ENCODE measurements at places on chromosomes 7 and 10.

GRCh38 chr10:1369197-1369596 is 313.0 kb downstream of the WDR37 start:
- no peak for DNase-seq

DNA sequence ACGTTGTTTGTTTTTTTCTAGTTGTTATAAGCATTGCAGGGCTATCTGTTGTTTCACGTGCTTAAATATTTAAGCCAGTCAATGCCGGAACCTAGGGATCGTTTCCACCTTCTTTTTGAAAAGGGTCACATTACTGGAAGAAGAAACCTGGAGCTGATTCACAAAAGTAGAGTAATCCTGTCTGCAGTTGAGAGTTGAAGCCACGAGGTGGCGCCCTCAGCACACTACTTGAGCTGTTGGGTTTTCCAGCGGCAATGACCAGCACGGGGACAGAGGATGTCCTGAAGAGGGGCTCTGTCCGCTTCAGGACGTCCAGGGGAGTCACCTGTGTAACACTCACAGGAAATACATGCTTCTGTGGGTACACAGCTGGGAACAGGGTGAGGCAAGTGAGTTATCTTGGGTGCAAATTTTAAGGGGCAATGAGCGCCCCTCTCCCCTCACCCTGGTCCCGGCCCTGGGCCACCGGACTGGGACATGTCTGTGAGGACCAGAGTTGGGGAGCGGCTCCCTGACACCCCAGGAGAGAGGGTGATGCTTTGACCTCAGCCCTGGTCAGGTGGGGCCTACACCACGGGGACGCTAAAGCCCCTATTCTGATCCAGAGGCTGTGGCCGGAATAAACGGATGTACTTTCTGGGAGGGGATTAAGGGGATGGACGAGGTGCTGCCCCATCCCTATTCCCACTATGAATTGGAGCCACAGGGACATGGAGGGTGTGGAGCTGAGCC is 26.3 kb upstream of the WDFY4 start:
- DNase-seq, result peak; percentile 24

GRCh38 chr7:105389088-105389650 is 448 bp upstream of the SRPK2 start:
- no peak for DNase-seq

DNA sequence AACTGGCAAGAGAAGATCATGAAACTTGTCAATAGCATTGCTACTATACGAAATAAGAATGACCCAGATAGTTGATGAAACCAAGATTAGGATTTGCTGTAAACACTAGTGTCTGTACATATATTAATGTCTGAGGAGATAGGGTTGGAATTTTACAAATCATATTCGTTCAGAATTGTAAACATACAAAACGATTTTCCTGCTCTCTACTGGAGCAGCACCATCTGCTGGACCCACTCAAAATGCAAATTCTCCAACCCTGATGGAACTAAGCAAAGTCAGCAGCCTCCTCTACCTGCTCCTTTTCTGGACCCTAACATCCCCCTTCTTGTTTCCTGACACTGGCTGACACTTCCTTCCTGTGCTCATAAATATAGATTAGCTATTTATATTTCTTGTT is 29.4 kb upstream of the SGMS1 start:
- DNase-seq, result no peak

DNA sequence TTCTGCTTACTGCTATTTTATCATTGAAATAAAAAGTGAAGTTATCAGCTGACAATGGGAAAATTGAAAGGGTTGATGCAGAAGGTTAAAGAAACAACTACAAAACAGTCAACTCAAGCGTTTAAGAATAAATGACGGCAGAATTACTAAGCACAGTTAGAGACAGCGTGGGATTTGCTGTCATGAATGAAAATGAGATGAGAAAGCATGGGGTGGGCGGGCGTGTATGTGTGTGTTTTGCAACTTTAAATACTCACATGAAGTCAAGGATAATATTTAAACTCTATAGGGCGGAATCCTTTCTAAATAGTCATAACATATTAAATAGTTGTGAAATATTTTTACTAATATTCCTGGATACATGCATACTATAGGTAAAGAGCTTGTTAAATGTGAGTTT is 450.8 kb downstream of the ETV1 start:
- DNase-seq, result no peak

GRCh38 chr7:18177129-18177814 is 149.6 kb upstream of the PRPS1L1 start:
- DNase-seq, result no peak

DNA sequence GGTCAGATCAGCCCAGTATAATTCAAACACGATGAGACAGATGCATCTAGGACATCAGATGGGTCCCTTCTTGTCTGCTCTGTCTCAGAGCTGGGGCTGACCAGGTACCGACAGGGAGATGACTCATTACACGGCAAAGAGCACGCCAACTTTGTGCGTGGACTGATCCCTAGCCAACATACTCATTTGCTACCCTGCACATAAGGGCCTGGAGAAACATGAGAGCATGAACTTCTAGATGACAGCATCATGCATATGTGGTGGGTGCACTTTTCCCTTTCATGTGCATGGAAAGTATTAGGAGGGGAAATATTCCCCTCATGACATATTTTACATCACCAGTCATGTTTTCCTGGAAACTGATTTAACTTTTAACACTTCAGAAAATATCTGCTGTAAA is 35.1 kb upstream of the NPVF start:
- no peak for DNase-seq

GRCh38 chr10:13743101-13743693 is 156.4 kb downstream of the PRPF18 start:
- DNase-seq, result no peak

GRCh38 chr7:98378210-98378819 is 22.6 kb downstream of the BAIAP2L1 start:
- DNase-seq, result no peak

DNA sequence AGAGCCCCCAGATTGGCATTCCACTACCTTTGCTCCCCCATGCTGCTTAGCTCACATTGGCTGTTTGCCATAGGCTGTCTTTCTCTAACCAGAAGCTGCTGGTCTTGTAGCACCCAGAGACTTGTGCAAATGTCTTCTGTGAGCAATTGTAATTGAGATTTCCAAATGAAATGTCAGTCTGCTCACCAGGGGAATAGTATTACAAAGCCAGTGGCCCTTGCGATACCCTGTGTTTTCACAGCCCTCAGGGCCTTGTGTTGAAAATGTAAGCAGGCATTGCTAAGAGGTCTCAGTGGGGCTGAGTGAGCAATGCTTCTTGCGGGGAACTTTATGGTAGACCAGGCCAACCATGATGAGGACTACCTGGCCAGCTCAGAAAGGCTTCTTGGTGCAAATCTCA is 746.5 kb downstream of the LRMDA start:
- DNase-seq, result no peak

DNA sequence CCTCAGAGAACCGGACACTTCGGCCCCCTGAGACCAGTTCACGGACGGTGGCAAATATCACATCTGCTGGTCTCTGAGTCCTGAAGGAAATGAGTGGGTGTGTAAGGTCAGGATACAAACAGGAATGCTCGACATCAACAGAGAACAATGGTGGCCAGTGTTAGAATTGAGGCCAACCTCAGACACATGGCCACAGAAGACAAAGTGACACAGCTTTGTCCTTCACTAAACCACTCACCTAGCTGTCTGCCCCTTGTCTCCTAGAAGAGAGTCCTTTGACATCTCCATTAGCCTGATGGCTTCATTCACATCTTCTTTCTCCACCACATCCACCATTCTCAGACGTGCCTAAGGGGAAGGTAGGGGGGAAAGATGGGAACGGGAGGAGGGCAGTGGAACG is 4.3 kb downstream of the COPS6 start:
- DNase-seq, result no peak

GRCh38 chr10:6305401-6306321 is 102.9 kb downstream of the PFKFB3 start:
- no peak for DNase-seq

DNA sequence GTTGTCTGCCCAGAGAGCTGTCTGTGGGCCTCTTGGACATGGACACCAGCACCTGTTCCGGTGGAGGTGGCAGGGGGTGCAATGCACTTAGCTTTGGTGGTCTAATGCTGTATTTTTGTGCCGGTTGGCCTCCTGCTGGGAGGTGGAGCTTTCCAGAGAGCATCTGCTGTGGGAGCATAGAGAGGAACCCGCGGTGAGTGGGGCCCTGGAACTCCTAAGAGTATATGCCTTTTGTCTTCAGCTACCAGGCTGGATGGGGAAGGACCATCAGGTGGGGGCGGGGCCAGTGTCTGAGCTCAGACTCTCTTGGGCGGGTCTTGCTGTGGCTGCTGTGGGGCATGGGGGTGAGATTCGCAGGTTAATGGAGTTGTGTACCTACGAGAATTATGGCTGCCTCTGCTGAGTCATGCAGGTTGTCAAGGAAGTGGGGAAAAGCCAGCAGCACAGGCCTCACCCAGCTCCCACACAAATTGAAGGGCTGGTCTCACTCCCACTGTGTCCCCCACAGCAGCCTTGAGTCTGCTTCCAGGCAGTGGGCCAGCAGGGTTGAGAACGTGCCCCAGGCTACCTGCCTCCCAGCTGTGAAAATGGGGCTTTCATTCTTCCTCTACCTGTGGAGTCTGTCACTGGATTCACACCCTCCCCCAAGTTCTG is 29.0 kb downstream of the JAKMIP3 start:
- no peak for DNase-seq

DNA sequence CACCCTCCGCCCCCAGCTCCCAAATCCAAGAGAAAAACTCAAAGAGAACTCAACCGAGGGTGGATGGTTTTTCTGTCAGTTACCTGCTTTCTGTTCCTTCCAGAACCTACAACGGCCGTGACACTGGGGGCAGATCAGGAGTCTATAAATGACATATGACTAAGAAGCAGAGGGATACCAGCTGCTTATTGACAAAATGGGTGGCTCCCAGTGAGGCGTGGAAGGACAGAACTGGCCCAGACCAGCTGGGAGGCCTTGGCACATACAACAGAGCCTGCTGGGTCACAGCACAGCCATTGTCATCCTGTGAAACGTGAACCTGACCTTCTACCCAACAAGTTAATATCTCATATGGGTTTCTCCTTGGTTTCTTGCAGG is 84.3 kb upstream of the ADRB1 start:
- DNase-seq, result no peak

DNA sequence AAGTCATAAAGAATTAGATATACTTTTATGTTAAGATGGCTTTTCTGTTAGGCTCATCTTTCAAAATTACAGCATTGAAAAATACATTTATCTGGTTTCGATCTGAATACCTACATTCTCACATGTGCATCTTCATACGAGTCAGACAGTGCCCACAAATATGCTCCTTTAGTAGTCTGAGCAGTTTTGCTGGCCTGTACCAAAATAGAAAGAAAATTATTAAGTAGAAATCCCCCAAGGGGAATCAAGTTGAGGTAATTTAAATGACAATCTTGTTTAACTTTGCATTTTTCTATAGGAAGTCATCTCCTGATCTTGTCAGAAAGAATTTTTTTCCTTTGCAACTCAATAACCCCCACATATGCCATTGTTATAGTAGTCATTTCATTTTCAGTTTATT is 287.4 kb upstream of the SEMA3D start:
- DNase-seq, result no peak

DNA sequence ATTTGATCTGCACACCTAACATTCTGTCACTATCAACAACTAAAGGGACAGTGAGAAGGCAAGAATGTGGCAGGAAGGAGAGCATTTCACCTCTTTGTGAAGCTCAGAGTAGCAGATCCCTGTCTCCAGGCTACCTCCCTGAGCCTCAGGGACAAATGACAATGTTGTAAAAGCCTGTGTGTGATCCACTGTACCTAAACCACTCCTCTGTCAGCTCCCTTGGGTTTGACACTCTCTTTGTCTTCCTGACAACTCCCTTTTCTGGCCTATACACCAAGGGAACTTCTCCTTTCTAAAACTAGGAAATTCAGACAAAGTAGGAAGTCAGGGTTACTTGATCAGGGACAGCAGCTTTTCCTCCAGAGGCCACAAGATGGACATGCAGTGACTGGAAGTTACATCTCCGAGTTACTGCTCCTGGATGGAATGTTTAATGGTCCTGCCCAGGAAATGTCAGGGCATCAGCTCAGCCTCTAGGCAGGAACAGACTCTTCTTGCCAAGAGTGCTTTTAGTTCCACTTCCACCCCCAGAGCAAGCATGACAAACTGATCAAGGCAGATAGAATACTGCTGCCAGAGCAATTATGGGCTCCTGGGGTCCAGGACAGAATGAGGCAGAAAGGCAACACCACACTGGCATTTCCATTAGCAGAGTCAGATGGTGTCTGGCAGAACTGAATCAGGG is 1014.5 kb upstream of the LRRTM3 start:
- DNase-seq, result no peak

- no peak for DNase-seq
These were observed 119.4 kb downstream of the COL28A1 start for GRCh38 chr7:7416031-7416858.

DNA sequence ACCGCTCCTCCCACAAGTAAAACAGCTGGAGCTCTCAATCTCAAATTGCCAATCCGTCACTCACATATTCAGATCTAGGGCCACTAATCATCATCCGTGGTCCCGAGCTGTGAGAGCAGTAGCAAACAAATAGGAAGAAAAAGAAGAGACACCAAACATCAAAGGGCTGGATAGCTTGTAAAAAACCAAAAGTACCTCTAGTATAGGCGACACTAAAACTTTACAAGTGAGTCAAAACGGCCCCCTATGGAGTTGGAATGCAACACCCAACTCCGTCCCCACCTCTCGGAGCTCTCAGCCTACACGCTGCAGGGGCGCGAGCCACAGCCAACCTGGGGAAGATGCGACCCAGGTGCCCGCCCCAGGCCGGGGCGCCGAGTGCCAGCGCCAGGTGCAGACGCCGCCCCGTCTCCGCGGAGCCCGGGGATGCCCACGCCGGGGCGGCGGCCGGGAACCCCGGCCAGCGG is 581 bp downstream of the FAM3C start:
- DNase-seq, result peak; percentile 9

GRCh38 chr7:134724606-134725005 is 54.8 kb upstream of the CALD1 start:
- DNase-seq, result no peak

GRCh38 chr10:52483587-52483986 is 169.5 kb downstream of the DKK1 start:
- DNase-seq, result no peak

GRCh38 chr10:80265740-80266512 is 23.5 kb downstream of the MAT1A start:
- no peak for DNase-seq

DNA sequence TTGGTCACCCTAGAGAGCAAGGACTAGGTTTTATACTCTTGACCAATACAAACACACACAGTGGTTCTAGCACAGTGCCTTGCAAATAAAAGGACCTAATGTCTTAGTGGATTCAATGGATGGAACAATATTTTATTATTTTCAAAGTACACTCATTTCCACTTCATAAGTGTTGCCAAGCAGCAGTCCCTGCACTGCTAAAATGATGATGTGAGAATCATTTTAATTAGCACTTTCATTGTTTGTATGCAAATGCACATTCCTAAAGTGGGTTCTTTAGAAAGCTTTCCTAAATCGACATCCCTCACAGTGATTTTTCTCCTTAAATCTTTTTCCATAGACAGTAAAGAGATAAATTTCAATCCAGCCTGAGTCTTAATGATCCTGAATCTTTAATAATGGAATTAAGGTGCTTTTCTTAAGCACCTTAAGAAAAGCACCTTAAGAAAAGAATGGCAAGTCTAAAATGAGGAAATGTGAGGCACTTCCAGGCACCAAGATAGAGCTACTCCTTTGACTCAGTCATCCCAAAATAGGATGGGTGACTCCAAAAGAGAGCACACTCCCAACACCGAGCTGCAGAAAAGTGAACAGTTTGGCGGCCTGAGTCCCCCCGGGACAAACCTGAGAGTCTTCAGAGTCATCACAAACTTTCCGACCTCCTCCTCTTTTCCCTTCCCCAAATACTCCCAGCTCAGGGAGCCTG is 84.5 kb downstream of the SORBS1 start:
- no peak for DNase-seq

GRCh38 chr10:7311218-7311849 is 99.5 kb downstream of the SFMBT2 start:
- DNase-seq, result no peak

- DNase-seq, result no peak
These were observed 3.2 kb upstream of the LAT2 start for GRCh38 chr7:74206589-74207120.

Data from HS-27A (cell line).